K562 (cell line): ENCODE measurements at places on chromosomes 1 and 21. TPM values are rescaled to one million over a fixed set of nuclear protein-coding genes. Genes with fewer than 3 reads are reported as not detected.
A peak's percentile ranks its signal among the peaks of the same experiment; 100 is the strongest.

GRCh38 chr1:173107696-173108095 lies 57.0 kb upstream of the TNFSF18 start:
- DNase-seq = no peak
- H3K27ac ChIP-seq = no peak overlapping the region
- H3K36me3 ChIP-seq = no peaks in the 10 kb centered on the region
- no peak overlapping the region for H3K4me3 ChIP-seq
- H3K27me3 ChIP-seq = peaks cover 6% of the 10 kb centered on the region; the same call in 1 of the 2 replicates

- peak within 1 kb of the TSS; percentile 82 for H3K4me3 ChIP-seq
- peak; percentile 90 for DNase-seq
- H3K4me1 ChIP-seq = peaks cover 48% of the 10 kb centered on the region
These were observed at the start of gene MAP3K6 for GRCh38 chr1:27366411-27367159. TSS of gene MAP3K6 (minus strand) at chr1:27366961. CDS start at chr1:27366597, 364 bp downstream.

DNA sequence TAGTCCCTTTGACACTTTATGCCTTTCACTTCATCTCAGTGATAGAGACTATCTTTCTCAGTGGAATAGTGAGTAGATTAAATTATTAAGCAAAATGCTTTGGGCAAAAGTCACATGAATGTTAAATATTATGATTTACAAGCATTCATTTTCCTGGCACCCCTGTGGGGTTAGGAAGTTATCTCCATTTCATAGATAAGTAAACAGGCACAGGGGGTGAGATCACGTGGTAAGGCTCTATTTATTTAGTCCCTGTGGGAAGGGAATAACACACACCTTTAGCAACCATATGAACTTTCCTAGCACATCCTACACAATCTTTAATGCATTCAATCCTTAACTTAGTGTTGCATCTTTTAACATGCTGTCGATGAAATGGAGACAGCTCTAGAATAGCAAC lies 12.3 kb downstream of the PSMB2 start:
- H3K36me3 ChIP-seq = peaks cover 86% of the 10 kb centered on the region
- H3K27ac ChIP-seq = no peak overlapping the region
- no peak for DNase-seq

GRCh38 chr1:33327587-33328325 lies 6.9 kb upstream of the A3GALT2 start:
- H3K27me3 ChIP-seq = no peaks in the 10 kb centered on the region
- H3K36me3 ChIP-seq = peaks cover 97% of the 10 kb centered on the region; the same call in 2 of the 3 replicates
- H3K4me3 ChIP-seq = no peak overlapping the region
- no peak overlapping the region for H3K27ac ChIP-seq
- no peak for DNase-seq

- no peak overlapping the region for H3K27ac ChIP-seq
- H3K4me3 ChIP-seq = no peak overlapping the region
- no peaks in the 10 kb centered on the region for H3K27me3 ChIP-seq
- H3K4me1 ChIP-seq = no peaks in the 10 kb centered on the region
These were observed 79.4 kb downstream of the ERICH3 start for GRCh38 chr1:74593887-74594866.

DNA sequence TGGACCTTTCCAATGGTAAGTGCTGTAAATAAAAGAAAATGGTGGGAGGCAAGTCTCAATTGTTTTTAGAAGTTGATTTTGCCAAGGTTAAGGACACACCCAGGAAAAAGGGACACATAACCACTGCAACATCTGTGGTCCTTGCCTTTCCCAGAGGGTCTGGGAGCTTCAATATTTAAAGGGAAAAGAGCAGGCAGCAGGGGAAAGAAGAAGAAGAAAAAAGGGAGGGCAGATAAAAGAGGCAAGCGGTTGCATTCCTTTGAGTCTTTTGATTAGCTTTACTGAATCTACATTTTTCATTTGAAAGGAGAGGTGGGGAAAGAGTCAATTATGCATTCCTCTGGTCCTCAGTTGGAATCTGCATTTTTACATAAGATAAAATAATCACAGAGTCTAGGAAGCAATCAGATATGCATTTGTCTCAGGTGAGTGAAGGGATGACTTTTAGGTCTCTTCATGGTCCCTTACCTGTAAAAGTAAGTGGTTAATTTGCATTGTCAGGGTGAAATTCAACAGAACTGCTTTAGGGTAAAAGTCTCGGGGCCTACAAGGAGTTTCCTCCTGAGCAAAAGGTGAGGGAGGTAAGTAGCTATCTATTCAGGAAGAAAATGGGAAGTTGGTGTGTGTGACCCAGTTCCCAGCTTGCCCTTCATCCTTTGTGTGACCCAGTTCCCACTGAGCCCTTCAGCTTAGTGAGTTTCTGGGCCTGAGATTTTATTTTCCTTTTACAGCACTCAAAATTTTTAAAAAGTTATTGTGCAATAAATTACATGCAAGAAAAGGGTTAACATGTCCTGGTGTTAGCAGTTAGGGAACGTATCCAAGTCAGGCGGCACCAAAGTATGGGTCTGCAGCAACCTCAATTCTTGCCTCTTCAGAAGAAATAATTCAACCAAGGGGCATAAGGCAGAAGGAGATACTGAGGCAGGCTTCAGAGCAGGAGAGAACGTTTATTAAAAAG lies 8.6 kb upstream of the CNIH3 start:
- no peak overlapping the region for H3K27ac ChIP-seq
- DNase-seq = no peak
- no peak overlapping the region for H3K4me3 ChIP-seq

DNA sequence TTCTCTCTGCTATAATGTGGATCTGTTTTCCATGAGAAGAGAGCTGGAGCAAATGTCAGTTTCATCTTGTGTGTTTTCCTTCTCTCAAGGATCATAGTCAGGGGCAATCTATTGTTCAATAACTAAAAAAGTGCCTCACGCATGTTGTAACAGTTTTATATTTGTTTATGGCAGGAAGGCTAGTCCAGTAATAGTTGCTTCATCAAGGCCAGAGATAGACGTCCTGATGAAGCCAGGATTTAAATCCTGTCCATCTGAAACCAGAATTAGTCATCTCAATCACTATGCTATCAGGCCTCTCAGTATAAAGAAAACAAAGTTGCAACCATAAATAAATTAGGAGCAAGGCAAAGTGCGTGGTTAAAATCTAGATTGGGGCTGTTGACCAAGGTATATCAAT lies 30.2 kb upstream of the DUSP10 start:
- no peaks in the 10 kb centered on the region; the same call in 2 of the 3 replicates for H3K4me1 ChIP-seq
- no peak overlapping the region for H3K4me3 ChIP-seq
- H3K27ac ChIP-seq = no peak overlapping the region
- no peaks in the 10 kb centered on the region; the same call in 2 of the 3 replicates for H3K27me3 ChIP-seq

DNA sequence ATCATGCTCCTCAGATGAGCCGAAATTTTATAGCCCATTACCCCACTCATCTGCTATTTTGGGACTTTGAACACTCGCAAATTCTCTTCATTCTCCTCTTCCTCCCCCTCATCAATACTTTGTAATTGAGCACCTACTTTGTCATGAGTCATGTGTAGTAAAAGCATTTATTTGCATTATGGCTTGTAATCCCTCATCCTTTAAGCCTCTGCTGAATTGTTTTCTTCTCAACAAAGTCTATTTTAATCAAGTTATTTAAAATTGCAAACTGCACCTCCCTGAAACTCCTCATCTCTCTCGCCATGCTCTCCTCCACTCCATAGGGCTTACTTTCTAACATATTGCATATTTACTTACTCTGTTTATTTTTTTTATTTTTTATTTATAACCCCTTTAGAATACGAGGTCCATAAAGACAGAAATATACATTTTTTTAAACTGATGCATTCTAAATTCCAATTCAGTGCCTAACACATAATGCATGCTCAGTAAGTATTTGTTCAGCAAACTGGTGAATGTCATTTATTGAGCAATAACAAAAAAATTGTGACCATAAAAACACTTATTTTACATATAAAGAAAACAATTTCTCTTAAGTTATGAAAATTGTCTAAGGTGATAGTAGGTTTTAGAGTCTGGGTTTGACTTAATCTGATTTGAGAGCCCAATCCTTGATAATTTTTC lies 161.7 kb downstream of the FASLG start:
- H3K4me3 ChIP-seq = no peak overlapping the region
- DNase-seq = no peak
- no peaks in the 10 kb centered on the region for H3K36me3 ChIP-seq
- H3K4me1 ChIP-seq = peaks cover 30% of the 10 kb centered on the region
- no peak overlapping the region for H3K27ac ChIP-seq

DNA sequence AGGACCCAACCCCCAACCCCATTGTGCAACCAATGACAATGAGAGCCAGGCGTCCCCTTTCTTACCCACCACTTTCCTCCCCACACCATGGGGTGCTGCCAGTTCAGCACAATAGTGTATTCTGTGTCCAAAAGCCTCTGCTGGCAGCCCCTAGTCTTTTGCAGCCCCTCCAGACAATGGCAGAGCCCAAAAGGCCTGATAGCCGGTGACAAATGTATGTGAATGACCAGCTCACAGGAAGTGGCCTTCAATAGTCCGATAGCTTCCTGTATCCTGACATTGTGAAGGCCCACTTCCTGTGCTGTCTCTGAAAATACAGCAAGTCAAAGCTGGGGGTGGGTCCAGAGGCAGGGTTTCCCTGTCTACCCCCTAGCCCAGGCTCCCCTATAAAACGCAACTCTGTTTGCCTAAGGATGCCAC lies 16.6 kb downstream of the SMIM12 start:
- peaks cover 38% of the 10 kb centered on the region for H3K4me1 ChIP-seq
- H3K36me3 ChIP-seq = no peaks in the 10 kb centered on the region
- no peak overlapping the region for H3K4me3 ChIP-seq
- peak; percentile 57 for DNase-seq
- H3K27ac ChIP-seq = peak overlapping the region; percentile 66
- H3K27me3 ChIP-seq = no peaks in the 10 kb centered on the region

DNA sequence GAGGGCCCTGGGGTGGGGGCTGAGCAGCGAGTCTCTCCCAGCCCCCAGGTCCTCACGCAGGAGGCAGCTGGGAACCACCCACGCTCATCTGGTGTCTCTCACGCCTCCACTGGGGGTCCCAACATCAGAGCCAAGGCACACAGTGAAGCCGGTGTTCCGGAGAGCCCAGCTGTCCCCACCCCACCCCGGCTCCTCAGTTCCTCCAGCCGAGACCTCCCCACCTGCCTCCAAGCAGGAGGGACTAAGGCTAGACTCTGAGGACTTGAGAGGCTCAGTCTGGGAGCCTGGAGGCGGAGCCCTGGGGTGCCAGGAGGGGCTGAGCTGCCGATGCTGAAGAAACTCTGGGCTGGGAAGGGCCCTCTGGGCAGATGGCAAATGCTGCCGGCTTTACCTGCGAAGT lies 1.6 kb upstream of the HPCA start:
- H3K4me1 ChIP-seq = no peaks in the 10 kb centered on the region; the same call in 2 of the 3 replicates
- DNase-seq = no peak
- H3K27me3 ChIP-seq = peaks cover 53% of the 10 kb centered on the region
- H3K4me3 ChIP-seq = no peak overlapping the region
- H3K36me3 ChIP-seq = no peaks in the 10 kb centered on the region

DNA sequence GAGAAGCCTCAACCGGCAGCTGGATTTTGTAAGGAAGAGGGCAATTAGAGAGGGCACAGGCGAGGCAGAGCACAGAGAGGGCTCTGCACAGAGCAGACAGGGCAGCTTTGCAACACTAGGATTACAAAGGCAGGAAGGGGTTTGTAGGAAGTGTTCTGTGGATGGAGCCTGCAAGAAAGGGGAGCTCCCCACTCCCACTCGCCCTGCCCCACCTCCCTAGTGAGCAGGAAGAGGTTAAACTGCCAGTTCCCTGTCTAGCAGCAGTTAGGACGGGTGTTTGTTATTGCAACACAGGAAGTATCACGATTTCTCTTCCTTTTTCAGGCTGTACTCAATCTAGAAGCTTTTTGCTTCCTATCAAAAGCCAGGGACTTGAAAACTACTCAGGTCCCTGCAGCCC lies 63.3 kb upstream of the LRRC8D start:
- H3K4me3 ChIP-seq = no peak overlapping the region
- H3K27ac ChIP-seq = no peak overlapping the region
- no peaks in the 10 kb centered on the region; the same call in 2 of the 3 replicates for H3K27me3 ChIP-seq
- peaks cover 3% of the 10 kb centered on the region for H3K4me1 ChIP-seq

DNA sequence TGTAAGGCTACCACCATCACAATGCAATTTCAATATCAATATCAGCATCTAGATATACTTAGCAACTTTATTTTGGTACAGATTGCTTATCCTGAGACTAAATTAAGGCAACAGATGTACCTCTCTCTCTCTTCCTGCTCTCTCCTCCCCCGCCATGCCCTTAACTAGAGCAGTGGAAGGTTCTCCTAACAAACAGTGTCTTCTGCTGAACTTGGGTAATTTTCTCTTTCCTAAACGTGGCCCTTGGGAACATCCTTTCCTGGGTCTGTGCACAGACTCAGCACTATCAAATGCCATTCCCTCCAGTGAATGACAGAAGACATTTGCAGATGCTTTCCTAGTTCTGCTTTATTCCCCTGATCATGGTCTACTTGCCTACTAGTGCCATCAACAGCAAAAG lies 85.6 kb upstream of the TTC39A start:
- no peak overlapping the region for H3K4me3 ChIP-seq
- H3K4me1 ChIP-seq = no peaks in the 10 kb centered on the region
- peaks cover 19% of the 10 kb centered on the region for H3K36me3 ChIP-seq
- H3K27me3 ChIP-seq = no peaks in the 10 kb centered on the region
- H3K27ac ChIP-seq = no peak overlapping the region

GRCh38 chr1:212945056-212945455 lies 5.3 kb upstream of the VASH2 start:
- peaks cover 28% of the 10 kb centered on the region for H3K27me3 ChIP-seq
- H3K4me3 ChIP-seq = no peak overlapping the region
- no peak overlapping the region for H3K27ac ChIP-seq
- no peaks in the 10 kb centered on the region for H3K4me1 ChIP-seq

GRCh38 chr1:55120538-55120937 lies 81.2 kb downstream of the PCSK9 start:
- no peak for DNase-seq
- H3K4me1 ChIP-seq = no peaks in the 10 kb centered on the region
- H3K27me3 ChIP-seq = no peaks in the 10 kb centered on the region
- H3K4me3 ChIP-seq = no peak overlapping the region
- no peak overlapping the region for H3K27ac ChIP-seq

- DNase-seq = no peak
- H3K27ac ChIP-seq = no peak overlapping the region
- H3K4me3 ChIP-seq = no peak overlapping the region
- H3K36me3 ChIP-seq = no peaks in the 10 kb centered on the region
- no peaks in the 10 kb centered on the region for H3K27me3 ChIP-seq
These were observed 74.1 kb upstream of the IRF2BP2 start for GRCh38 chr1:234683861-234684632.

- DNase-seq = no peak
- H3K27ac ChIP-seq = no peak overlapping the region
- H3K4me3 ChIP-seq = no peak overlapping the region
- H3K36me3 ChIP-seq = no peaks in the 10 kb centered on the region
- H3K4me1 ChIP-seq = no peaks in the 10 kb centered on the region
These were observed 154.2 kb downstream of the ZP4 start for GRCh38 chr1:237736372-237737029.

The FCRL6 gene
- total RNA-seq = not detected in 2 replicates

The TPTE gene
- 0.95 and 1.4 TPM in 2 replicates for total RNA-seq

The CYP4A22 gene
- total RNA-seq = 0.07 TPM in 1 of 2 replicates, not detected in the other

The CYP4A11 gene
- total RNA-seq = 0.42 TPM in 1 of 2 replicates, not detected in the other

The DAB1 gene
- total RNA-seq = not detected in 2 replicates

The CFHR1 gene
- total RNA-seq = 0.18 TPM in 1 of 2 replicates, not detected in the other

The RNU1-2 gene
- 2,231 and 2,538 TPM in 2 replicates for total RNA-seq

The GSTM1 gene
- not detected in 2 replicates for total RNA-seq

The IGSF9 gene
- 0.29 and 0.34 TPM in 2 replicates for total RNA-seq

The OR10J1 gene
- not detected in 2 replicates for total RNA-seq

The ACTN2 gene
- 0.31 and 0.93 TPM in 2 replicates for total RNA-seq
